ENCODE measurements at places on chromosomes 16 and 17. TPM values are rescaled to one million over a fixed set of nuclear protein-coding genes. Genes with fewer than 3 reads are reported as not detected.

- no peak for DNase-seq
- no peaks in the 10 kb centered on the region for H3K27me3 ChIP-seq
- no peak overlapping the region for H3K27ac ChIP-seq
- H3K4me1 ChIP-seq = no peaks in the 10 kb centered on the region
- no peak overlapping the region for H3K4me3 ChIP-seq
Observed at GRCh38 chr17:69958063-69958462, 117.0 kb upstream of the KCNJ16 start.

- H3K36me3 ChIP-seq = peaks cover 37% of the 10 kb centered on the region
- peaks cover 28% of the 10 kb centered on the region for H3K4me1 ChIP-seq
- peak overlapping the region; percentile 33 for H3K4me3 ChIP-seq
- DNase-seq = peak; percentile 43
Observed at GRCh38 chr16:3173892-3174617, 13.9 kb upstream of the OR1F1 start.

DNA sequence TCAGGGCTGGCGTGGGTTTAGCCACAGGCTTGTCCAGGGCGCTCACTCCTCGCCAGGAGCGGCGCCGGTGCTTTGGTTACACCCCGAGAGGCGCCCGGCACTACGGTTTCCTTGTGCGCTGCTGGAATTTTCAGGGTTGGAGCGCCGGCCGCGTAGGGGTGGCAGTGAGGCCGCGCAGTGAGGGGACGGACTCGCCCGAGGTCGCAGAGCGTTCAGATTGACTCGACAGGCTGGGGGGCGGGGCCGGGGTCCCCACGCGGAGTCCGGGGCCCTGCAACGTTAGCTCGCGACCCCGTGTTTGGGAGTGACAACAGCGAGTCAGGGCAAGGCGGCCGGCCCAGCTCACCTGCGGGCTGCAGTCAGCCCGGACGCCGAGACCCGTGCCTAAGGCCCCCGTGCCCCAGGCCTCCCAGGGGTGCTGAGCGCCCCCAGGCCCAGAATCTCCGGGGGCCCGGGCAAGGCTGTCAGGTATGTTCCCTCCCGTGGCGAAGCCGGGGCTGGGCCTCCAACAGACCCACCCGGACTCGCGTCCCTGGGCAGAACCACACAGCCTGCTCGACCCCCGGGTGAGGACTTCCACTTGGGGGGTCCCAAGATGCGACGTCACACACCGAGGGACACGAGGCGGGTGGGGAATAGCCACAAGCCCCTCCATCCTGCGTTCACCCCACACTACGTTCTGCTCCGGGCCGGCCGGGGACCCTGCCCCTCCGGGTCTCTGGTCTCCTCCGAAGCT is 1.3 kb upstream of the ACTG1 start:
- peaks cover 92% of the 10 kb centered on the region for H3K36me3 ChIP-seq
- DNase-seq = peak; percentile 77
- peak overlapping the region; percentile 100 for H3K4me3 ChIP-seq
- H3K27me3 ChIP-seq = no peaks in the 10 kb centered on the region
- H3K27ac ChIP-seq = peak overlapping the region; percentile 98
- H3K4me1 ChIP-seq = peaks cover 32% of the 10 kb centered on the region

BIRC5 gene
- total RNA-seq = 58.5 TPM

GRCh38 chr17:9403257-9403656 is 172.4 kb downstream of the STX8 start:
- no peak for DNase-seq
- H3K27me3 ChIP-seq = no peaks in the 10 kb centered on the region
- no peak overlapping the region for H3K27ac ChIP-seq

GRCh38 chr17:1485423-1486376 is 6.8 kb downstream of the MYO1C start:
- peaks cover 7% of the 10 kb centered on the region for H3K4me1 ChIP-seq
- peak; percentile 63 for DNase-seq
- no peak overlapping the region for H3K27ac ChIP-seq
- no peaks in the 10 kb centered on the region for H3K27me3 ChIP-seq
- H3K4me3 ChIP-seq = peak overlapping the region; percentile 73

CRHR1 gene
- not detected for total RNA-seq

Measured in Calu3 (cell line).